ENCODE measurements at places on chromosomes 1 and 21. TPM values are rescaled to one million over a fixed set of nuclear protein-coding genes. Genes with fewer than 3 reads are reported as not detected.
A peak's percentile ranks its signal among the peaks of the same experiment; 100 is the strongest.

AKR7A2 gene
- polyA plus RNA-seq: 157 TPM

PLA2G2D gene
- not detected for polyA plus RNA-seq

C8A gene
- not detected for polyA plus RNA-seq

GCLM gene
- 11.1 TPM for polyA plus RNA-seq

VAMP4 gene
- 6.9 TPM for polyA plus RNA-seq

SPATA21 gene
- not detected for polyA plus RNA-seq

SSU72 gene
- polyA plus RNA-seq: 172 TPM

HMCN1 gene
- 12.5 TPM for polyA plus RNA-seq

MATN1 gene
- polyA plus RNA-seq: 1.4 TPM

HTR6 gene
- not detected for polyA plus RNA-seq

- no peak overlapping the region for H3K4me3 ChIP-seq
- peaks cover 15% of the 10 kb centered on the region for H3K36me3 ChIP-seq
- no peaks in the 10 kb centered on the region for H3K27me3 ChIP-seq
Measured at GRCh38 chr1:10161541-10162290, 48.7 kb upstream of the KIF1B start.

DNA sequence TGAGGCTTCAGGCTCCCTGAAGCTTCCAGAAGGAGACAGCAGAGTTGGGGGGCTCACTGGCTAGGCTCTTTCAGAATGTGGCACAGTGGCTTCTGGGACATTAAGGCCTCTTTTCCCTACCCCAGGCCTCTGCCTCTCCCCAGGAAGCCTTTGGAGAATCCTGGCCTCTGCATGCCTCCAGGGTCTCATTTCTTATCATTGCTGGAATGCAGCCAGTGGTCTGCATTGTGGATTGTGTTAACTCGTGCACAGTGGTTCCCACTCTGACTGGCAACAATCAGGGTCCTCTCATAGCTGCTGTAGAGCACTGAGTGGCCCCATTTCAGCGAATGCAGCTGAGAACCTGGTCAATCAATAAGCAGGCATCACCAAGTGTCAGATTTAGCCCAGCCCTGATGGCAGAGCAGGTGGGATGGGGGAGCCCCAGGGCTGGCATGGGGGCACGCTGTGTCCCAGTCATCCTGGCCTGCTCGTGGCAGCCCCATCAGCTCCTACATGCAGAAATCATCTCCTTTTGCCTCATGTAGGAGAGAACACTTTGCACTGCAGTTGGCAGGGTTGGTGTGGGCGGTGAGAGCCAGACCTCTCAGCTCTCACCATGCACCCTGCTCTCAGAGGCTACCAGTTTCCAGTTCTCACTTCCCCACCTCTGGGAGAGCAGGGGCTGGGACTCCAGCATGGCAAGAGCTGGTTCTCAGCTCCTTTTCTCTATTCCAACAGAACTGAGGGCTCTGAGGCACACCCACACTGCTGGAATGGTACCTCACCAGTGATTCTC, 13.4 kb downstream of the ADORA1 start:
- peak; percentile 81 for DNase-seq
- H3K4me3 ChIP-seq: no peak overlapping the region
- H3K4me1 ChIP-seq: peaks cover 23% of the 10 kb centered on the region

DNA sequence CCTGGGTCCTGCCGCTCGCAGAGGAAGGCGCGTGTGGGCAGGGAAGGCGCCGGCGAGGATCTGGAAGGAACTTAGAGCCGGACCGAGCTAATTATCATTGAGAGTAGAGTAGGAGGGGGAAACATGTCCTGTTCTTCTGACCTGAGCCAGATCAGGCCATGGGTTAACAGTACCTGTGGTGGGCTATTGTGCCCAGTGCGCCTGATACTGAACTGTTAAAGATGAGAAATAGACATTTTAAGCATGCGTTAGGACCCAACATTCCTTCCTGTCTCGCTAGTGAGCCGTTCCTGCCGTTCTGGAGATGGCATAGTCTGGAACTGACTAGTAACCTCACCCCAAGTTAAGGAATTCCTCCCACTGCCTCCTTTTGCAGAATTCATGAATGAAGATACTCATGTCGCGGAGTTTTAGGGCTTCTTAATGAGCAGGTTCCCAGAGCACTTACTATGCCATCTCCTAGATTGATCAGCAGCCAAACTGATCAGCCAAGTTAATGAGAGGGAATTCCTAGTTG, 870 bp downstream of the STRIP1 start:
- H3K4me1 ChIP-seq: peaks cover 8% of the 10 kb centered on the region
- H3K4me3 ChIP-seq: peak overlapping the region; percentile 98
- H3K27me3 ChIP-seq: no peaks in the 10 kb centered on the region
- DNase-seq: no peak
- H3K36me3 ChIP-seq: peaks cover 20% of the 10 kb centered on the region

- no peaks in the 10 kb centered on the region for H3K36me3 ChIP-seq
- no peak for DNase-seq
- peaks cover 30% of the 10 kb centered on the region for H3K27me3 ChIP-seq
- no peak overlapping the region for H3K27ac ChIP-seq
- no peaks in the 10 kb centered on the region for H3K4me1 ChIP-seq
- H3K4me3 ChIP-seq: no peak overlapping the region
Measured at GRCh38 chr1:6483017-6483760, 8.3 kb downstream of the PLEKHG5 start.

- no peaks in the 10 kb centered on the region for H3K36me3 ChIP-seq
- peak; percentile 41 for DNase-seq
- H3K27me3 ChIP-seq: no peaks in the 10 kb centered on the region
- H3K27ac ChIP-seq: no peak overlapping the region
Measured at GRCh38 chr21:27024301-27024700, 57.4 kb upstream of the ADAMTS5 start.

DNA sequence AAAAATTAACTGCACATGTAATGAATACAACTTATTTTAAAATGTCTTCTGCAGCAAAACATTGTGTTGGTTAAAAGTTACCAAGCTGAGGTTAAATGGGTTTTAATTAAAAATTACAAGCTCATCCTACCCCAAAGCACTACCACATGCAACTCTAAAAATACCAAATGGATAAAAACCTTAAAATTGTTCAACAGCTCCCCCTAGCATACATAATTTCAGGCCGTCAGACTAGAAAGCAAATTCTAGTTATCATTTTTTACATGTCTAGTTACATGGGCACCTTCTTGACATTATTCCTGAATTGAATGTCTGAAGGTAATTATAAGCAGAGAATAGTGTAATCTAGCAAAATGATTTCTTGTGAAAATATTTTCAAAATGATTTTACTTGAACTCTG, 176.5 kb downstream of the C1orf21 start:
- H3K36me3 ChIP-seq: no peaks in the 10 kb centered on the region
- DNase-seq: peak; percentile 63
- no peak overlapping the region for H3K4me3 ChIP-seq
- H3K27ac ChIP-seq: no peak overlapping the region

DNA sequence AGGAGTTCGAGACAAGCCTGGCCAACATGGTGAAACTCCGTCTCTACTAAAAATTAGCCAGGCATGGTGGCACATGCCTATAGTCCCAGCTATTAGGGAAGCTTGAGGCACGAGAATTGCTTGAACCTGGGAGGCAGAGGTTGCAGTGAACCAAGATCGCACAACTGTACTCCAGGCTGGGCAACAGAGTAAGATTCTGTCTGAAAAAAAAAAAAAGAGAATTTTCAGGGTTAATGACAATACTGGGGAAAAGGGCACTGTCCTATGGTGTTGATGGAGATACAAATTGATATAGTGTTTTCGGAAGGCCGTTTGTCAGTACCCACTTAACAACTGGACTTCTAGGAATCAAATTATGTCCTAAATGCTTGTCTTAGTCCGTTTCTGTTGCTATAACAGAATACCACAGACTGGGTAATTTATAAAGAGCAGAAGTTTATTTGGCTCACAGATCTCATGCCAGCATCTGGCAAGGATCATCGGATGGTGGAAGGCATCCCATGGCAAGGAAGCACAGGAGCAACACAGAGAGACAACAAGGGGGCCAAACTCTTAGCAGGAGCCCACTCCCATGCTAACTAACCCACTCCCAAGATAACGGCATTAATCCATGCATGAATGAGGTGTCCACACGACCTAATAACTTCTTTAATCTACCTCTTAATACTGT, 41.3 kb downstream of the ZBTB8A start:
- no peak overlapping the region for H3K4me3 ChIP-seq
- H3K27ac ChIP-seq: no peak overlapping the region
- DNase-seq: no peak
- H3K27me3 ChIP-seq: no peaks in the 10 kb centered on the region
- no peaks in the 10 kb centered on the region for H3K36me3 ChIP-seq
- no peaks in the 10 kb centered on the region for H3K4me1 ChIP-seq

DNA sequence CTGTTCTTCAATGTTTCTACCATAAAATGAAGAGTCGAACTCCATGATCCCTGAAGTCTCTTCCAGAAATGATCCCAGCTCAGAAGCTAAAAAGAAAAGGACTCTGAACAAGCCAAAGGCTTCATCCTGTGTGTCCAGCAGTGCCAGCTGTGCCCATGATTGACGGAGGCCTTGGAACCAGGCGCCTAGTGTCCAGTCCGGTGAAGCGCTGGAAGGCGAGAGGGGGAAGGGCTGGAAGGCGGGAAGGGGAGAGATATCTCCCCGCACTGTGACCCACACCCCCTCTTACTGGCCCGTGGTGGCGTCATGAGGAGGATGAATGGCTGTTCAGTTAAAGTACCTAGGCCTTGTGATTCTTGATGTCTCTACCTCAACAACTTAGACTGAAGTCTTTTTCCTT, 10.4 kb upstream of the PLEKHA6 start:
- no peak overlapping the region for H3K4me3 ChIP-seq
- peaks cover 43% of the 10 kb centered on the region for H3K27me3 ChIP-seq
- H3K4me1 ChIP-seq: no peaks in the 10 kb centered on the region
- no peak for DNase-seq

GRCh38 chr1:44390277-44390676, 14.8 kb upstream of the RNF220 start:
- no peaks in the 10 kb centered on the region for H3K27me3 ChIP-seq
- no peak overlapping the region for H3K27ac ChIP-seq
- no peaks in the 10 kb centered on the region for H3K36me3 ChIP-seq
- peak; percentile 55 for DNase-seq
- H3K4me1 ChIP-seq: peaks cover 7% of the 10 kb centered on the region

DNA sequence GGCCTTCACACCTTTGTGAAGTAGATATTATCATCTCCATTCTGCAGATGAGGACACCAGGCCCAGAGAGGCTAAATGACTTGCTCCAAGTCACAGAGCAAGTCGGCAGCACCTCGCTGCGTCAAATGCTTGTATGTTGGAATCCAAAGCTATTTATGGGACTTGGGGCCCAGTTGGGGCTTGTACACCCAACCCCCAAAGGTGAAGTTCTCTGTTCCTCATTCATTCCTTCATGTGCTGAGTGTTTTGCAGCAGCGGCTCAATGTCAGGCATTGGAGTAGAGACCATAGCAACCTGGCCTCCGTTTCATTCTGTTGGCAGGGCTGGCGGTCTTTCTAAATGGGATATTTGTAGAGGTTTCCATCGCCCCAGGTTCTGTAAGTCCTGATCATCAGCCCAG, 113.4 kb upstream of the SLC25A33 start:
- peaks cover 4% of the 10 kb centered on the region for H3K4me1 ChIP-seq
- no peaks in the 10 kb centered on the region for H3K27me3 ChIP-seq
- no peak for DNase-seq
- H3K4me3 ChIP-seq: no peak overlapping the region

DNA sequence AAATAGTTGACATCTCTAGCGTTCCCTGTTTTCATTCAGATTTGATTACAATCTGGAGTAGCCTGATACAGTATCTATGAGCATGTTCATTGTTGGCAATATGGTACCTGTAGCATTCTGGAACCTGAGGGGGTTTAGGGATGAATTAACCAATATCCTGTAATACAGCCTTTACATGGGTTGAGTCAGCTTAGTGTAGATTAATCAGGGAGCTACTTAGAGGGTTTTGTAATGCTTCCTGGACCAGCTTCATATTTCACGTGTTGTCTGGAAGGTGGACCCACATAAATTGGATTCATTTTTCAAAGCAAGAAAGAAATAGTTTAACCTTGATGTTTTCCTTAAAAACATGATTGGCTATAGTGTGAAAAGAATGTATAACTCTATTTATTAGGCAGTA, 3.6 kb downstream of the OTUD3 start:
- DNase-seq: no peak
- H3K27ac ChIP-seq: no peak overlapping the region
- H3K27me3 ChIP-seq: no peaks in the 10 kb centered on the region

- H3K4me1 ChIP-seq: peaks cover 13% of the 10 kb centered on the region
- no peaks in the 10 kb centered on the region for H3K36me3 ChIP-seq
- no peak for DNase-seq
- peaks cover 10% of the 10 kb centered on the region for H3K27me3 ChIP-seq
- H3K4me3 ChIP-seq: no peak overlapping the region
Measured at GRCh38 chr21:36202726-36203602, 46.3 kb downstream of the DOP1B start.
